CD4-positive, alpha-beta T cell treated with Interleukin-15 for 4 hours (primary cell): ENCODE measurements at places on chromosomes 5 and 9.

DNA sequence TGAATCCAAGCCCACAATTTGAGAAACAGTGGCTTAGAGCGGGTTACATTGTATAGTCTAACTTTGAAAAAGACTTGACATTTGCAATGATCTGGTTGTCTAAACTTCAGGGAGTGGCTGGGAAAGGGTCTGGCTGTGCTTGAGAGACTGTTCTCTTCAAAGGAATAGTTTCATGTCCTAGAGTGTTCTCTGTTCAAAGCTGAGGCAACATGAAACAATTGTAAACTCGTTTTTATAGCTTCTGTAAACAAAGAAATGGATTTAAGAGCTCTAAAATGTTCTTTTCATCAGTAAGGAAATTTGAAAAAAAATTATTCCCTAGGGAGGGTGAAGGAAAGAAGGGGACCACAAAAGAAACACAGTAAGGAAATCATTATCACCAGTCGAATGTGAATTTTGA, 41.6 kb downstream of the FOCAD start:
- no peak for DNase-seq

- DNase-seq = no peak
Measured at GRCh38 chr5:146640285-146640896, 124.4 kb upstream of the GPR151 start.

DNA sequence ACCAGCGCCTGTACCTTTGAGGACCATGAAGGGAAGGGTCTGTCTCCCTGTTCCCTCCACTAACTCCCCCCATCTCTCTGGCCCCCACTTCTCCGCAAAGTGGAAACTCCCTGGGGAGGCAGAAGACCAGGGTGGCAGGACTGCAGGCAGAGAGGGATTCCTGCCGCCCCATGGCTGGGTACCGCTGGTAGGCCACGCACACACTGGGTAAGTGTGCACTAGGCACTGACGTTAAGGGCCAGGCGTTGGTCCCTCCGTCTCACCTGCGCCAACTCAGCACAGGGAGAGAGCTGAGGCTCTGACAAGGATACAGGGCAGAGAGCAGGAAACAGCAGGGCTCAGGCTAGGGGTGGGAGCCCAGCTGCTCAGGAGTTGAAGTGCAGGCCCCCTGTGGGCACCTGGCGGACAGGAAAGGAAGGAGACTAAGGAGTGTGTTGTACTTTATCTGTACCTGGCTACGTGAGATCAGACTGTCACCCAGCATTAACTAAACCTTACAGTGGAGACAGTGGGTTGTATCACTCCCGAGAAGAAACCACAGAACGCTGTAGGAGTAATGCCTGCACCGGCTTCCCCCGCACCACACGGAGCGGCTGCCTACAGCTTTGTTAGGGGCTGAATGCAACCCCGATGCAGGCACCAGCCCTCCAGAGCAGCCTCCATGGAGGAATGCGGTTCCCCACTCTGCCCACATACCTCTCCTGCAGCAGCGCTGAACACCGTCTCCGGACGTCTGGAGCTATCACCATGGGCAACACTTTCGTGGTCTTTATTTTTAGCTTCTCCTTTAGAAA, 34.2 kb upstream of the CLPTM1L start:
- no peak for DNase-seq

- no peak for DNase-seq
Measured at GRCh38 chr9:2340046-2340760, 281.4 kb upstream of the VLDLR start.

DNA sequence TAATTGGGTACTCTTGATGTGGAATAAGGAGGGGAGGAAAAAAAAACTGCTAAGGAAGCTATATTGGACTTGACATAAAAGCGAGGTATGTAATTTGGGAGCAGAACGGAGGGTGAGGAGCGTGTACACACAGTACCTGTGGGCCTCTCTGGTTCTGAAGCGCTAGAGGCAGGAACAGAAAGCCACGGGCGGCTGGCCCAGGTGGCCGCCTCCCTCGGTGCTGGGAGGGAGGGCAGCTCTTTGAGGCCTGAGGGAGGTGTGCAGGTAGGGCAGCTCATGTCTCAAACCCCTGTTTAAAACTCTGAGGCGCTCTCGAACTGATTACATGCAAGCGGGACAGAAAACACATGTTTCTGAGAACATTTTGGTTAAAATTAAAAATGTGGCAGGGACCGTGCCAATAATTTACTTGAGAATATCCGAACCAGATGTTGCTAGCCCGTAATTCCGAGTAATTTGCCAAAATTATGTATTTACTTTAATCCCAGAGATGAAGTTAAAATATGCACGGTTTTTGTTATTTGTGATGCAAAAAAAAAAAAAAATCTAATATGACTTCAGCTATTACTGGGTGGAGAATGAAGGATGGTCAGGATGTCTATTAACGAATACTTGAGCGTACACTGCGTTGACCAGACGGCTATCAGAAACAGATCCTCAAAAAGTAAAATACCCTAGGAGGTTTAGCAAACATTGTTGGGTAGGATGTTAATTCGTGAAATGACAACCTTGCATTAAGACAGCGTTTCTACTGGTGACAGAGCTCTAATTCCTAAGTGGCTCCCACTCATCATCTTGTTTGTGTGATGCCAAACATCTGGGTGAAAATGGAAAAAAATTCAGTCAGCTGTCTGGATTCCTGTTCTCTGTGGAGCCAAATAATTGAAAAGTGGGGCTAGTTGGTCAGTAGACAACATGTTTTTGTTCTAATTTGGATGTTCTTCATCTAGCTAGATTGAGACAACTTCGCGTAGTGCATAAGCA, 24.4 kb upstream of the STC2 start:
- no peak for DNase-seq

DNA sequence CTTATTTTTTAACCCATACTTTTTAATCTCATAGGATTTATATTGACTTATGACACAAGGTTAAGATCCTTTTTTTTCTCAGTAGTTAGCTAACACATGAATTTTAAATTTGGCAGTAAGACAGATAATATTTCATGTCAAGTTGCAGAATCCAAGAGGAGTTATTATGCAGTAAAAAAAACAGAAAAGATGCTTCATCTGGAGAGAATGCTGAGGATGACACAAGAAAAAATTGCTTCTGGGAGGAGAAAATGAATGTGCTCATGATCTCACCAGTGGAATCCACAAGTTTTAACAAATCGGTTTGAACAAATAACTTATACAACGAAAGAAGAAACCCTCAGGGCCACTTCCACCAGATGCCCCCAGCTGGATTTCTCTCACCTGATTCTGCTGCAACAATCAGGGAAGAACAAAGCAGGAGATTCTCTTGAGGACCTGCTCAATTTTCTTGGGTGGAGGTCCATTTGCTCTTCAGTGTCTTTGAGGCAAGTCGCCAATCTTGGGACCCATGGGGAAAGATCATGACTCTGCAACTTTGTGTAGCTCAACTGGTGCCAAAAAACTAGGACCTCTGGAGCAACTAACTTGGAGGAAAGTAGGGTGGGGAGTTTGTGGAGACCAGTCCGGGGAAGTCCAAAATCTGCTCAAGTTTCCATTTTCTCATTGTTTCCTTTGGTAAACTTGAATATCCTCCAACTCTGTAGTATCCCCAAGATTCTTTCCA, 50.5 kb upstream of the TNFSF15 start:
- no peak for DNase-seq
